Activated T-helper 1 cell treated with anti-CD3 and anti-CD28 coated beads, Interleukin-12 subunit alpha, Interleukin-12 subunit beta, Interleukin-2, Interleukin-4 antibody, amounts not matched to agents 30 ng/mL and 10 ng/mL and 1 ng/mL, durations not matched to agents 14 hours and 24 hours and 36 hours (primary cell): ENCODE measurements at places on chromosomes 5 and 9. TPM values are rescaled to one million over a fixed set of nuclear protein-coding genes. Genes with fewer than 3 reads are reported as not detected.

Gene PRUNE2
- total RNA-seq: 0.27 and 0.57 TPM in 2 replicates

DNA sequence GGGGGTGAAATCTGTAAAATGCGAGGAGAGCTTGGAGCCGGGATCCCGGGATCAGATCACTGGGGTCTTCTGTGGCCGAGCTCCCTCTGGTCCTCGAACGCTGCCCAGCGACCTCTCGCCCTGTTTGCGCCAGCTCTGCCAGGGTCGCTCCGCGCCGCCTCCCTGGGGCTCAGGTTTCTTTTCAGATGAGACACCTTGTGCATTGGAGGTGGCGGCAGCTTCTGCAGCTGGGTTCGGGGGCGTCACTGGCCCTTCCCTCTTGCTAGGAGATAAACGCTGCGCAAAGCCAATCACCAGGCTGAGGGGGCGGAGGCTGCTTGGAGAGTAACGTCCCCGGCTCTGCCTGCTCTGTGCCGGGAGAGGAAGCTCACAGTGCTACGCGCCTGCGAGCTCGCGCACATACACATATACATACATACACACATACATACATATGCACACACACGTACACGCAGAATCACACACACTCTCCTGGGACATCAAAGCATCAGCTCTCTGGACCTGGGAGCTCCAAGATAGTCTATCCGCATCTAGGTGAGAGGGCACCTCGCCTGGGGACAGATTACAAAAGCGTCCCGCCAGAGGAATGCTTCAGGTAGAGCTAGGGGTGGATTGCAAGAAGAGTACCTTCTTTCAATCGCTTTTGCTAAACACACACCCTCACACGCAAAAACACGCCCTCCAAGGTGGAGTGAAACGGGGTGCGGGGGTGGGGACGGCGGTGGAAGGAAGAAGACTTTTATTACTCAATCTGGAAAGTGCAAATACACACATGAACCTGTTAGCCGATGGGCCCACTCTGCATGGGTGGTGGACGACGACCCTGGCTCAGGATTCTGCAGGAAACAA is at the start of gene ST8SIA4:
Gene ST8SIA4 (minus strand): TSS at position 244 of the 849 bp plus-strand sequence. CDS start 327 bp downstream, outside the sequence.
- H3K27me3 ChIP-seq: no peaks in the 10 kb centered on the region
- DNase-seq: peak; percentile 90
- peak within 1 kb of the TSS; percentile 96 for H3K4me3 ChIP-seq
- peak within 1 kb of the TSS; percentile 99 for H3K27ac ChIP-seq
- H3K4me1 ChIP-seq: peaks cover 41% of the 10 kb centered on the region

DNA sequence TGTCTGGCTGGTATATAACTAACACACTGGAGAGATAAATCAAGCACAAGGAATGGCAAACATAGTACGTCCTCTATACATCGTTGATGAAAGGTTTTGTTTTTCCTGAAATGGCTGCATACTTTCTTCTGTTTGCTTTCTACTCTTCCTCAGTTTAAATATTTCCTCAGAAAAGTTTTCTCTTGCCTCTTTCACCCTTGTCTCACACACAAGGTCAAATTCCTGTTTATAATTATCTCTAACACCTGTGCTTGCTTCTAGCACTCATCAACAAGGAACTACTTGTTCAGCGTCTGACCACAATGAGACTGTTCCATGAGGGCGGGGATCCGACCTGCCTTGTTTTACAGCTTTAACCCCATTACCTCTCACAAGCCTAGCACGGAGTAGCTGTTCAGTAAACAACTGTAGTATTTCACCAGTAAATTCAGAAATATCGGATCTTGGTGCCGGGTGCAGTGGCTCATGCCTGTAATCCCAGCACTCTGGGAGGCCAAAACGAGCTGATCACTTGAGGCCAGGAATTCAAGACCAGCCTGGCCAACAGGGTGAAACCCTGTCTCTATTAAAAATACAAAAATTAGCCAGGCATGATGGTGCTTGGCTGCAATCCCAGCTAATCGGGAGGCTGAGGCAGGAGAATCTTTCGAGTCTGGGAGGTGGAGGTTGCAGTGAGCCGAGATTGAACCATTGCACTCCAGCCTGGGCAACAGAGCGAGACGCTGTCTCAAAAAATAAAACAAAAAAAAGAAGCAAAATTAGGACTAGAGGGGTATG is 37.0 kb downstream of the NR6A1 start:
- peaks cover 22% of the 10 kb centered on the region for H3K4me1 ChIP-seq
- DNase-seq: no peak
- no peaks in the 10 kb centered on the region for H3K36me3 ChIP-seq
- H3K27ac ChIP-seq: no peak overlapping the region
- H3K4me3 ChIP-seq: no peak overlapping the region

Gene NMUR2
- total RNA-seq: not detected in 2 replicates

Gene OR1Q1
- total RNA-seq: not detected in 2 replicates

DNA sequence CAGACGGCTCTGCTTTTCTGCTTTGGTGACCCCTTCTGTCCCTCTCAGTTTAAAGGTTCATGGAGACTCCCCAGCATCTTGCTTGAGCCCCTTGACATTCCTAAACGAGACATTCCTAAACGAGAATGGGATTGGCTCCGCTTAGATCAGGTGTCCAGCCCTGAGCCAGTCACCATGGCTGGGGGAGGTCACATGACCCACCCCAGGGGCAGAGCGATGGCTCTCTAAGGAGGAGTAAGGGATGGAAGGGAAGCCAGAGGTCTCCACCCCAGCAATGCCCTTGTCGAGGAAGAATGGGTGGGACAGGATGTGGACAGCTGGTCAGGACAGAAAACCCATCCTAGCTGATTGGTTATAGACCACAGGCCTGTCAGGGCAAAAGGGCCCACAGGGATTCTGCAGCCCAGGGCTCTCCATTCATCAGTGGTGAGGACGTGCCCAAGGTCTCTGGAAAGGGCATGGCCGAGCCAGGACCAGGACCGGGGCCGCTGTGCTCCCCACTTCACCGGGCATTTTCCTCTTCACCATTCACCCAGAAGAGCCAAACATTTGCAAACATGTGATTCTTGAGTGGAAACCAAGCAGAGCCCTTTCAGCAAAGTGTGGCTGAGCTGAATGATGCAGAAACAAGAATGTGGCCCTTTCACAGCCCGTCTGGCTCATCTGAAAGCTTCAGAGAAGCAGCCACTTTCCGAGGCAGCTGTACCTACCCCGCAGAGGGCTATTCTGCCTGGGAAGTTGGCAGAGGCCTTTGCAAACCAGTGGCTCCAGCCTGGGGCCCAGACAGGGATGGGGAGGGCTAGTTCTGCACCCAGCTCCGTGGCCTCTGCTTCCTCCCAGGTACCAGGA is 19.8 kb upstream of the AIF1L start:
- no peaks in the 10 kb centered on the region for H3K4me1 ChIP-seq
- DNase-seq: no peak
- no peak overlapping the region for H3K4me3 ChIP-seq
- no peak overlapping the region for H3K27ac ChIP-seq
- H3K36me3 ChIP-seq: no peaks in the 10 kb centered on the region

Gene BHMT2
- not detected in 2 replicates for total RNA-seq

Gene SMC2
- 51.9 and 52.5 TPM in 2 replicates for total RNA-seq

Gene GMCL2
- not detected in 2 replicates for total RNA-seq

GRCh38 chr5:142998316-142999020 is 228.3 kb downstream of the ARHGAP26 start:
- peaks cover 87% of the 10 kb centered on the region for H3K4me1 ChIP-seq
- peaks cover 25% of the 10 kb centered on the region for H3K36me3 ChIP-seq
- no peak overlapping the region for H3K4me3 ChIP-seq
- no peak for DNase-seq

Gene SPATA31A3
- not detected in 2 replicates for total RNA-seq

- no peak overlapping the region for H3K4me3 ChIP-seq
- no peak for DNase-seq
- H3K36me3 ChIP-seq: no peaks in the 10 kb centered on the region
- H3K27me3 ChIP-seq: peaks cover 9% of the 10 kb centered on the region
Observed at GRCh38 chr5:136000932-136001331, 27.9 kb upstream of the TGFBI start.

Gene IFNA13
- not detected in 2 replicates for total RNA-seq

Gene PCSK5
- total RNA-seq: 3.3 and 3.7 TPM in 2 replicates

Gene NUP155
- total RNA-seq: 72.5 and 82.1 TPM in 2 replicates

Gene FOXD4L4
- total RNA-seq: 0.10 and 0.23 TPM in 2 replicates

DNA sequence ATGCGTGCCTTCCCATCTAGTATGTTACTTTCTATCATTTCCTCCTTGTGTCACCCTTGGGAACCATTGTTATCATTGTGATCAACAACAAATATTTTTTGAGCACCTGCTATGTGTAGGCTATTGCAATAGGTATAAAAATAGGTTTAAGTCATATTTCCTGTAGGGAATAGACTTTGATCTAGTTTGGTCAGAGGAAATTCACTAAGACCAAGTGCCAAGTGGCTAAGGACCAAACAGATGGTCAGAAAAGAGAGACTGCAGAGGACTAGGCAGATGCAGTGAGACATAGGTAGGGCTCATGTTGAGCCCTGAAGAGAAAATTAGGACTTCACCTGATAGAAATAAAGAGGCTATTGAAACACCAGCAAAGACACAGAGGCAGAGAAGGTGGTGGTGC is 430.0 kb upstream of the ADAMTSL1 start:
- no peaks in the 10 kb centered on the region for H3K27me3 ChIP-seq
- H3K36me3 ChIP-seq: no peaks in the 10 kb centered on the region
- H3K27ac ChIP-seq: no peak overlapping the region
- H3K4me1 ChIP-seq: no peaks in the 10 kb centered on the region

Gene PLAC8L1
- 0.37 and 0.99 TPM in 2 replicates for total RNA-seq

DNA sequence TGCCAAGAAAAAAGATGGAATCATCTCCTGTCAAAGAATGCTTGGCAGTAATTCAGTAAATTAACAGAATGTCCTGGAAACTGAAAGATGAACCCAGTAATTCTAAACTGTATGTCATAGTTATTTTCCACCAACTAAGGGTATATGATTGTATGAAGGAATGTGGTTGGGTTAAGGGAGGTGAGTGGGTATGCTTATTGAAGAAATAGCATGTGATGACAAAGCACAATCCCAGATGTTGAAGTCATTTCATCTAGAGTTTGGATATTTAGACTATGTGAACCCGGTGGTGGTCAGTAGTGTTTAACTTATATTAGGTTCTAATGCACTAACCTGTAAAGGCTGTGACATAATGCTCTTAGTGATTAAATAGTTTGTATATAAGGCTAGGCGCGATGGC is 87.3 kb downstream of the CDKN2A start:
- H3K4me1 ChIP-seq: peaks cover 5% of the 10 kb centered on the region
- H3K27me3 ChIP-seq: peaks cover 4% of the 10 kb centered on the region
- H3K4me3 ChIP-seq: no peak overlapping the region
- no peak for DNase-seq
- H3K27ac ChIP-seq: no peak overlapping the region

- H3K4me3 ChIP-seq: no peak overlapping the region
- no peak overlapping the region for H3K27ac ChIP-seq
- peaks cover 24% of the 10 kb centered on the region for H3K4me1 ChIP-seq
Observed at GRCh38 chr9:89623925-89624420, 19.2 kb downstream of the GADD45G start.

DNA sequence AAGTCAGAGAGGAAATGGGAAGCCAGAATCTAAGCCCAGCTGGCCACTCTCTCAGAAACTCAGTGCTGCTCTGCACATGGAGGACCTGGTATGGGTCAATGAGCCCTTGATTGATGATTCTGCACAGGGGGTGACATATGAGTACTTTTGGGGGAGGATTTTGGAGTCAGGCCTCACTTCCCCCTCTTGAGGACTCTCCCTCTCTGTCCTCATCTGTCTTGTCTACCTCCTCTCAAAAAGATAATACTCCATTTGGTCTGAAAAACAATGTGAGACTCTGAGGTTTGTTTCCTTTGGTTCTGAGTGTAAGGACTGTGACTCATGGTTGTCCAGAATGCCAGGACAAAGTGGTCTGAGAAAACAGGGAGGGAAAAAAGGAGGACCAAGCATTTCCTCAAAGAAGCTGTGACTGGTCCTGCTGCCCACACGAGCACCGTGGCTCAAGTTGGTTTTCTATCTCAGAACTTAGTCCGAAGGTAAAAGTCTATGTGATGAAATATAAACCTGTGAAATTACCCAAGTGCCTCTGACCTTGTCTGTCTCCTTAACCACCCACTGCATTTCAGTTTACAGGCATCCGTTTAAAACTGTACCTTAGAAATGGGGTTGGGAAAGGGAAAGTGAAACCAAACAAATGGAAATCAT is 11.1 kb downstream of the TTC39B start:
- no peaks in the 10 kb centered on the region for H3K27me3 ChIP-seq
- DNase-seq: no peak
- H3K27ac ChIP-seq: peak overlapping the region; percentile 97
- H3K36me3 ChIP-seq: peaks cover 39% of the 10 kb centered on the region

DNA sequence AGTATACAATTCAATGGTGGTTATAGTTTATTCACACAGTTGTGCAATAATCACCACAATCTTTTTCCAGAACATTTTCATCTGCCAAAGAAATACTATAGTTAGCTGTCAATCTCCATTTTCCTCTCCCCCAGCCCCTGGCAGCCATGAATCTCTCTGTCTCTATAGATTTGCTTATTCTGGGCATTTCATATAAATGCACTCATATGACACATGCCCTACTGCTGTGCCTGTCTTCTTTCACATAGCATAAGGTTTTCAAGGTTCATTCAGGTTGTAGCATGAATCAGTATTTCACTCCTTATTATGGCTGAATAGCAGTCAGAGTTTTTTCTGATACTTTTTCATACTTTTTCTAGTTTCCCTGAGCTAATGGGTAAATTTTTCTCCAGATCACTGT is 127.6 kb downstream of the HSPA4 start:
- DNase-seq: no peak
- no peak overlapping the region for H3K4me3 ChIP-seq
- no peaks in the 10 kb centered on the region for H3K4me1 ChIP-seq
- no peak overlapping the region for H3K27ac ChIP-seq

Gene TLR4
- not detected in 2 replicates for total RNA-seq

- H3K4me1 ChIP-seq: peaks cover 54% of the 10 kb centered on the region
- H3K4me3 ChIP-seq: no peak overlapping the region
- DNase-seq: no peak
- H3K36me3 ChIP-seq: peaks cover 16% of the 10 kb centered on the region
- H3K27me3 ChIP-seq: no peaks in the 10 kb centered on the region
Observed at GRCh38 chr9:120886490-120886967, 9.5 kb upstream of the PHF19 start.

DNA sequence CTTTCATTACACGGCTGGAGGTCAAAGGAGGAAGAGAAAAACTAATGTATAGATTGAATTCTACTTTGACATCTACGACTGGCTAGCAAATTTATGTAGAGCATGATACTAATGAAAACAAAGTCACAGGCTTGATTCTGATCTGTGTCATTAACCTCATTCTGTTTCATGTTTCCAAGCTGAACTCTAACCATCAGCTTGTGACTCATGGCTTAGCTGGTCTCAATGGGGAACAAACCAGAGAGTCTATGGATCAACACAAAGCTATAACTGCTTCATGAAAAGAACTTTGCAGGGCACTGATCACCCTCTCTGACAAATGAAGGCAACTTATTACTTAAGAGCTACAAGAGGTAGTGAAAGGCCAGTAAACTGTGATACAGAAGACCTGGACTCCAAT is 23.6 kb upstream of the PDE4D start:
- no peaks in the 10 kb centered on the region for H3K27me3 ChIP-seq
- H3K4me1 ChIP-seq: no peaks in the 10 kb centered on the region
- no peaks in the 10 kb centered on the region for H3K36me3 ChIP-seq
- H3K27ac ChIP-seq: no peak overlapping the region
- no peak overlapping the region for H3K4me3 ChIP-seq
- no peak for DNase-seq

DNA sequence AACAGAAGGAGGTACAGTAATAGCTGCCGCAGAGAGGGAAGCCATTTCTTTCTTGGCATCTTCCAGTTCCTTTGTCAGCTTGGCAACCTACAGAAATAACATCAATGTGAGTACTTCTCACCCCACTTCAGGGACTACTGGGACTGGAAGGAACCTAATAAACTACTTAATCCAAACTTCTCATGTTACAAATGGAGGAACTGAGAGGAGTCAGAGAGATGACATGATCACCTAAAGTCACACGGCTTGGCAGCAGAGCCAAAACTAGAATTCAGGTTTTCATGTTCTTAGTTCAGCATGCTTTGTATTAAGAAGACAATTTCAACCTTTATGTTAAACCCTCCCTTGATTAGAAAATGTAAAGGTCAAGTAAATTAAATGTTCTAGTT is 44.7 kb downstream of the DIAPH1 start:
- H3K27ac ChIP-seq: no peak overlapping the region
- no peaks in the 10 kb centered on the region for H3K4me1 ChIP-seq
- H3K4me3 ChIP-seq: no peak overlapping the region
